IPS-NIHi11 (cell line): ENCODE measurements at places on chromosomes 2 and 18.

DNA sequence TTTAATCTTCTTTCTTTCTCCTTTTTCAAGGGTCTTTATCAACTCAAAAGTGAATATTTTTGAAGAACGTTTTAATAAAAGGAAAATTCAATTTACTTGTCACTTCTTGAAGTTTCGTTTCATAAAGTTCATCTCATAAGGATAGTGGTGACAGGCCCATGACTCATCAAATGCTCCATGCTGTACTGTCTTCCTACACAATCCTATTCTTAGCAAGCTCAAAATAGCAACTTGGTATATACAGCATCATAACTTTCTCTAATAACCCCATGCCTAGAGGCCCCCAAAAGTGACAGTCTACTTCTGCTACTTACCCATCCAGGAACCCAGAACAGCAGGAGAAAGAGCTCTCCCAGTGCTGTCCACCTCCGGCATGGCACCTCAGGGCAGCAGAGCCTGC is 7.7 kb downstream of the FBXO15 start:
- DNase-seq = no peak

GRCh38 chr18:22637787-22638186 is 220.1 kb upstream of the CTAGE1 start:
- DNase-seq = no peak

DNA sequence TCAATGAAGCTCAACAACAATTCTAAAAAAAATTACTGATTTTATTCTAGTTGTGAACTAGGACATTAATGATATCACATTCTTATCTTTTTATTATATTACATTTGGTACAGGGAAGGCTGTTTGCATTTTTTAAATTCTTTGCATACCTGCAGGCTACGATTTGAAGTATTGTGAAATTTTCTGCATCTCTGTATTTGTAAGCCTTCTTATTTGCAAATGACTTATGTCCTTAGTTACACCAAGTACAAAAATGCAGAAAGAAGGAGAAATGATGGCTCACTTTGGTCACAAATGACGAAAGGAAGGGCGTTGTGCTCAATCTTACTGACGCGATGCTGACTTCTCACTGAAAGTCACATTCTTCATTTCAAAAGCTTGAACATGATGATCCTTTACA is 227.5 kb upstream of the SOX11 start:
- DNase-seq = no peak

DNA sequence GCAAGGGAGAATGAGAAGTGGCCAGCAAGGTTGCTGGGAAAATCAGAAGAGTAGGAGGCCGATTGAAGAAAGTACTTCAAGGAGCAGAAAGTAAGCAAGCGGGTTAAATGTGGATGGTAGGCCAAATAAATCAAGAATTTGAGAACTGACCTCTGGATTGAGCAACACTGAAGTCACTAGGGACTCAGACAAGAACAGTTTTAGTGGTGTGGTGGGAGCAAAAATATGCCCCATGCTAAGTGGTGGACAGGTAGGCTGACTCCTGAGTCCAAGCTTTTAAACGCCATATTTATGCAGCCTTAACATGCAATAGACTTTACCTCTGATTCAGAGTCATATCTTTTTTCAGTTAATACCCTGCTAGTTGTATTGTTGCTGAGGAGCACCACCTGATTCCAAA is 4.5 kb downstream of the TRABD2A start:
- no peak for DNase-seq

DNA sequence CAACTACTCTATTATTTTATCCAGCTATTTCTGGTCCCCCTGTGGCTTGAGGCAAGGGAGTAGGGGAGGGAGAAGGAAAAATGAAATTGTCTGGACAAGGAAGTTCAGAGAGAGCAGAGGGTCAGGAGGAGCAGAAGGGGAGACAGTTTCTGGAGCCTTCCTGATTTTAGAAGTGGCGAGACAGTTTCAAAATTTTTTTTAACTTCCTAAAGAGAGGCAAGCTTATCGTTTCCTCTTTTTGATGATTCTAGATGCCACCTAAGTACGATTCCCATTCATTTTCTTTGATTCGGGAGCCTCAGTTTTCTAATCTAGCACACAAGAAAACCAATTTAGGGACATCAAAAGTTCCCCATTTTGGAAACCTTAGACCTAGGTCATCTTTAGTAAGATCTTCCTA is 96.9 kb upstream of the B3GNT2 start:
- DNase-seq = no peak

DNA sequence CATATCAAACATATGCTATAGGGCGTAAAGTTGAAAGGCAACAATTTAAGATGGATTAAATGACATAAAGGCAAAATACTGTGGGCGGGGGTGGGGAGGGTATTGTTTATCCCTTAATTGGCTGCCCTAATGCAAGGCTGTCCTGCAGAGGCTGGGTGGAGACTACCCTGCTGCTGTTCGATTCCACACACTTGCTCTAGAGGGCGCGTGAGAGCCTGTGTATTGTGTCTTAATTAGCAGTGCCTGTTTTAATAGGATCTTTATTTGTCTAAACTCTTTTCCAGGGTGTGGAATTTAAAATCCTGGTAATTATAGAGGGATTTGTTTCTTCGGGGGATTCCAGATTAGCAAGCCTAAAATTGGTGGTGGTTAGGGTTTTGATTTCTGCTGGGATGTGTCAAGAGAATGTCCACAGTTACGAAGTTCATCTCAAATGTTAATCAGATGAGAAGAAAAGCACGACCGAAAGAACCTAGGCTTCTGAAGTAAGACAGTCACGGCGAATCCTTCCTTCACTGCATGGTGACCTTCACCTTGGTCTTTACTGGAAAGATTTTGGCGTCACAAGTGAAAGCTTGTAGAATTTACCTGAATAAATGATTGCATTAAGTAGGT is 103.5 kb upstream of the MAP3K20 start:
- peak; percentile 87 for DNase-seq
